ENCODE measurements at places on chromosomes 12 and 14.

DNA sequence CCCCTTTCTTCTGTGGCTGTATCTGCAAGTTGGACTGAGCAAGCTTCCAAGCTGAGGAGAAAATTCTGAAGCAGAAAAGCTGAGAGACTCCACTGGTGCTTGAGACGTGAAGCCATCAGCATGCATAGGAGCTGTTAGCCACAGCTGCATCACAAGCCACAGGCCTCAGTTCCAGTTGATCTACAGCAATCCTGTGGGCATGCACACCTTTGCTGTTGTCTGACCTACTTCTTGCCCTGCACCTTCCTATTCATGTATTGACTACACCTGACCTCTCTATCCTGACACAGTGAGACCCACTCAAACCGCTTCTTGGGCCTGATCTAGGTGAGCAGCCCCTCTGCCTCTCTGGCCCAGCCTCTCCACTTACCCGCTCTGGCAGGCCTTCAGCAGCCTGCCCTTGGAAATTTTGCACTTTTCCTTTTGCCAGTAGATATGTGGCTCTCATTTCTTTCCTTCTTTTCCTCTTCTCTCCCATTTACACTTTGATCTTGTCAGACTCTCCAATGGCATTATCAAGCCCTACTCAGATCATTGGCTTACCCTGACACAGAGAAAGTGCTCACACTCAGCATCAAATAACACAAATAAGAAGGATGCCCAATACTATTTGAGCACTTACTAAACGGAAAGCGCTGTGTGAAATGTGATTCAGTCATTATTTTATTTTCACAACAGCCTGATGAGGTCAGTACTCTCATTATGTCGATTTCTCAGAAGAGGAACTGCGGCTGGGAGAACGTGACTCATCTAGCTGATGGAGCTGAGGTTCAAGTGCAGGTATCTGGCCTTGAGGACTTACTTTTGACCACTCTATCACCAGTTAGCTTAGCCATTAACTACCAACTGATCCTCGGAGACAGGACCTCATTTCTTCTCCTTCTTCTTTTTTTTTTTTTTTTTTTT is 21.9 kb upstream of the PTGR2 start:
- DNase-seq = peak; percentile 86

DNA sequence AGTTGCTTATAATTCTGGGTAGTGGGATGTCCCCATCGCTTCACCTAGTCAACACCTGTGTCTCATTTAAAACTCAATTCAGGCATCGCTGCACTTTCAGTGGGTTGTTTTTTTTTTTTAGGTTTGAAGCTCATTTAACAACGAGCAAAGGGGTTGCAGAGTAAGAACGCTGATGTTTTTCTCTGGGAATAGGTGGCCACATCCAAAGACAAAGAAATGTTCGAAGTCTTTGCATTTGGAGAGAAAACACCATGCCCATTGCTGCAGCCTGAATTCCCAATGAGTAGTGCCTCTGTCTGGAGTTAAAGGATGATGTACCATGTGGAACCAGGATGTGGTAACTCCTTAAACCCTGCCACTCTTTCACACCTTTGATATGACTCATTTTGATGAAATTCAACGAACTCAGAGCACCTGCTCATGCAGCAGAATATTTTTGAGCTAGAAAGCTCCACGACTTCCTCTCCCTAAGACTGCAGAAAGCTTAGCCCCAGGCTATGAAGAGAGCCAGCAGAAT is 35.1 kb upstream of the BATF start:
- DNase-seq = peak; percentile 72

DNA sequence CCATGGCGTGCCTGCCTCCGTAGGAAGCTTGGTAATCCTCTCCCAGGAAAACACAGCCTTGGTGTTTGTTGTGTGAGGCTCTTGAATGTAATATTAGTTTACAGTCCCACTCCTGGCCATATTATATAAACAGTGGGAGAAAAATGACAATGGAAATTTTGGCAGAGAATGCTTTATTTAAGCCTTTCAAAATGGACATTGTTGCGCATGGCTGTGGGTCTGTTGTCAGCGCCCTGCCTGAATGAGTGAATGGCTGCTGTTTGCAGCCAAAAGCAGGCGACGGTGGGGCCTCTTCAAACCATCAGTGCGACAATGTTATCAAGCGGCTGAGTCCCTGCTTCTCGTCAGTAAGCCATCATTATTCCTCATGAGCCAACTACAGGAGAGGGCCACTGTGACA is 201.8 kb upstream of the RMST start:
- no peak for DNase-seq

DNA sequence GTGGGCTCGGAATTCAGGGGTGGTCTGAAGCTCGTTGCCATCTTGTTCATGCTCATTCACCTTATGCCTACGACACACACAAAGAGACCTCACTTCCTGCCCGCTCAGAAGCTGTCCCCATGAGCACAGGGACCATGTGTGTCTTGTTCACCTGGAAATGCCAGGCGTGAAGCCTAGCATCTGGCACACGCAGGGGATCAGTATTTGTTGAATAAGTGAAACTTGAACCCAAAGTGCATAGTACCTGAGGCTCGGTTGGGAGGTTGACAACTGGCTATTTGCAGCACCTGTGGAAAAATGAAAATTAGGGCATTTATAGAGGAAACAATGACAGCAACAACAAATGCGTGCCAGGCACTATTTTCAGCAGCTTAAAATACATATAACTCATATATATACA is 5.4 kb downstream of the C12orf43 start:
- no peak for DNase-seq

GRCh38 chr12:5459051-5459782 is 27.3 kb downstream of the NTF3 start:
- DNase-seq = no peak
